ENCODE measurements at places on chromosomes 2 and 18.

DNA sequence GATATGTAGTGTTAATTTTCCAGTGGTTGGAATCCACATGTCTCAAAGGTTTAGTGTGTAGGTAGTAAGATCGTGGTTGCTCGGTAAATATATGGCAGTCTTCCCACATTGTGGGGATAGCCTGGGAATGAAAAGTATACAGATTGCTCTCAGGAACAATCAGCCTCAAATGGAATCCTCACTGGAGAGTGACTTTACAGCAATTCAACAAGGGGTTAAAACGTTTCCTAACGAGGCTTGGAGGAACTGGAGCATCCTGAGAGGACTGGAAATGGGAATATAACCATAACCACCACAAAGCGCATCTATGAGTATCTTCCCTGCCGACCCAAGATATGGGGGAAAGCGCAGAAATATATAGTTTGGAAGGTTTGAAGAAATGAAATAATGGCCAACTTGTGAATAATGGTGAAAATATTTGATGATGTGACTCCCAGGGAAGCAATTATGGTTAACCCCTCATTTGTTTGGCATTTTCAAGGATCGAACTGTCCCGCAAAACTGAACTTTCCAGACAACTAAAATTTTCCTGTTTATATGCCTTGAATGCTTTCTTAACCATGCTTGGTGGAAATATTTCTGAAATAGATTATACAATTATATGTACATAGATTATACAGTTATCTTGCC, 100.7 kb upstream of the FOSL2 start:
- DNase-seq = no peak

DNA sequence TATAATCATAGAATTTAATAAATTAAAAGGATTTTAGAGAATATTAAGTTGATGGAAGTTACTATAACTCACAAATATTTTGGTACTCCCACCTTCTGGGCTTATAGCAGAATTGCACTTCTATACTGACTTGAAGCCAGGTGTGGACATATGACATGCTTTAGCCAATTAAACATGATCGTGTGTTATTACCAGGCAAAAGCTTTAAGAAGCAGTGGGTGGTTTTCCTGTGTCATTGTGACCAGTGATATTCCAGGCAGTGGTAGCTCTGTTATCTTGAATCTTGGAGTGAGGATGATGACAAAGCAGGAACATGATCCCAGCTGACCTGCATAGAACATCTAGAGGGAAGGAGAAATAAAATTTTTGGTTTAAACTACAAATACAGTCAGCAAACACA, 370.9 kb upstream of the ZEB2 start:
- no peak for DNase-seq

GRCh38 chr2:68715353-68716041, 19.1 kb upstream of the ARHGAP25 start:
- no peak for DNase-seq

GRCh38 chr2:53312721-53313120, 454.9 kb upstream of the CHAC2 start:
- DNase-seq = no peak

- peak; percentile 2 for DNase-seq
These were observed 4.5 kb upstream of the AQP12A start for GRCh38 chr2:240687045-240687740.

- DNase-seq = no peak
These were observed 325.8 kb upstream of the SPHKAP start for GRCh38 chr2:228507231-228507824.

- no peak for DNase-seq
These were observed 11.2 kb downstream of the GAREM1 start for GRCh38 chr18:32459361-32460101.

GRCh38 chr18:36152781-36153180, 23.1 kb downstream of the ELP2 start:
- no peak for DNase-seq

GRCh38 chr2:62698653-62699052, 6.9 kb upstream of the EHBP1 start:
- DNase-seq = no peak

DNA sequence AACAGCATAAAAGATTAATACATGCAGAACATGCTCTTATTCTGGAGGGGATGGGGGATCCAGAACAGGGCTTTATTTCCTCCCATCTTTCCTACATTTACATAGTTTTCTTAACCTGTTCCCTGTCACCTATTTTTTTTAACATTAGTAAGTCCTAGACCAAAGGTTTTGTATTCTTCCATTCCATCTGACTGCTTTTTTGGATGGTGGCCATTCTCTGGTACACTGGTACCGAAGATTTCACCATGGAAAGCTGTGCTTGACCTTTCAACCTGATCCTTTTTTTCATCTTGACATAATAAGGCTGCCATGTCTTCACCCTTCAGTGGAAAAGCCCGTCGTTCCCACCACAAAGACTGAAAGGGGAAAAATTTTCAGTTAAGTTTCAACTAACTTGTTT, 20.4 kb downstream of the RPE start:
- no peak for DNase-seq

DNA sequence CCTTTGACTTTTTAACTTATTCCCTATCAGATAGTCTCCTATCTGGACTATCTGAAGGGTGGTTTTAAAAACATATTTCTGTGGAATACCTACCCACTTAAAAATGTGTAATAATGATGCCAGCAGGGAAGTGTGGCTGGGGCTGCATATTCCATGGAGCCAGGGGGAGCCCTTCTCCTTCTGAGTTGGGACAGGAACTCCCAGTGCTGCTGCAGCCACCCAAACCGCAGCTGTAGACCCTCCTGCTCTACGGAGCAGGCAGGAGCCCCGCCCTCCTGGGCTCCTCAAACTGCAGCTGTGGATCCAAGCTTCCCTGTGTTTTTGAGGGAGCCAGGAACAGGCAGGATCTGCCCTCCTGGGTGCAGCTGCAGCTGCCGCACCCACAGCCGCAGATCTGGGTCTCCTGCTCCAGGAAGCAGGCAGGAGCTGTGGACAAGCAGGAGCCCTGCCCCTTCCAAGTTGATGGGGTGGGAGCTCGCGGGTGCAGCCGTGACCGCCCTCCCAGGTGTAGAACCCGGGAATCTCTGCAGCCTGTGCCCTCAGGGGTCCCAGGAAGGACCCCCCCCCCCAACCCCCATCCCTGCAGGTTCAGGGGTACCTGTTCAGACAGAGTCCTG, 57.8 kb downstream of the PDK1 start:
- DNase-seq = no peak

- peak; percentile 75 for DNase-seq
These were observed 73.3 kb upstream of the KLF7 start for GRCh38 chr2:207238831-207239701.

DNA sequence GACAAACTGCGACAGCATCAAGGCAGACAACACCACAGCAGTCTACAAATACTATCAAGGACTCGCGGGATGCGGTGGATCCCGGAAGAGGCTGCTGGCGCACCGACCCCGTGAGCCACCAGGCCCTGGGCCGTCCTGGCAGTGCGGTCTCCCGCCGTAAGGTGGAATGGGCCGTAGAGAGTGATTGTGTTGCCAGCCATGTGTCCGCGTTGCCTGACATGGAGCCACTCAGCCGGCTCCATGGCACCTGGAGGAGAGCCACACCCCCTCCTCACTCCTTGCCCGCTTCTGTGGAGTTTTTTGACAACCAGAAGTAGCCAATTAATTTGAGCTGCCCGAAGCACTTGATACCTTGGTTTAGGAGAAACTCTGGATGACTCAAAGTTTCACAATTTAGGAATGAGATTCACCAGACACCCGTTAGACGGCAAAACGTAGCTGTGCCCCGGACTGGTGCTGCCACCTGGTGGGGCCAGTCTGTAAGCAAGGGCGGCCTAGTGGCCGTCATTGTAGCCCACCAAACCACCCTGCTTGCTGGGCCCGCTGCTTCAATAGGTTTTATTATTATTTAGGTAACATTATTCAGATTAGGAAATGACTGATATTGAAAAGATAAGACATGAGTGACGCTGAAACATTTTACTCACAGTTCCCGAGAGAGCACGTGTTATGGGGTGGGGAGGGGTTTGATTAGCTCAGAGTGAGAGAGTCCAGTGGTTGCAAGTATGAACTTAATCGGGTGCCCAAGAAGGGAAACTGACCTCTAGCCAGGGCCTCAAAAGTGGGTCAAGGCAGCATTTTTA, 10.2 kb upstream of the IMP4 start:
- DNase-seq = peak; percentile 57

GRCh38 chr2:113341191-113341869, 62.6 kb upstream of the PAX8 start:
- DNase-seq = no peak

DNA sequence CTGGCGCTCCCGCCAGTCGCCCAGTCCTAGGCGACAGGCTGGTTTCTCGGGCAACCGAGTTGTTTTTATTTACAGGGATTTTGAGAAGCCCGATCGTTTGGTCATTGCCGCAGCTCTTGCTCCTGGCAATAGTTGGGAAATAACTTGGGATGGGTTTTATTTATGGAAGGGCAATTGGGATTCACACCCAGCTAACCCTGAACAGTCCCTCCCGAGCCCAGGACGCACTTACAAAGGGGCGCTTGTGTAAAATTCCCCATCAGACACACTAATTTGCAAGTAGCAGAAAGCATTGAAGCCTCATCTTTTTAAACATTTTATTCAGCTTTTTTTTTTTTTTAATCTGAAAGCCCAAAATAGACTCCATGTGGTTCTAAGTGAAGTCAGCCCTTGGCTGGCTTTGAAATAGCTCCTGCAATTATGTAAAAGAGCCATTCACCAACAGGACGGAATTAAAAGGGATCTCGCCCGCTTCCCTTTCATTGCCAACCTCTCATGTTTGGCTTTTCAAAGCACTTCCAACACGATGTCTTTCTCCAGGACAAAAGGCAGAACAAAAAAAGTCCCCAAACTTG, 3.6 kb upstream of the GBX2 start:
- DNase-seq = no peak

DNA sequence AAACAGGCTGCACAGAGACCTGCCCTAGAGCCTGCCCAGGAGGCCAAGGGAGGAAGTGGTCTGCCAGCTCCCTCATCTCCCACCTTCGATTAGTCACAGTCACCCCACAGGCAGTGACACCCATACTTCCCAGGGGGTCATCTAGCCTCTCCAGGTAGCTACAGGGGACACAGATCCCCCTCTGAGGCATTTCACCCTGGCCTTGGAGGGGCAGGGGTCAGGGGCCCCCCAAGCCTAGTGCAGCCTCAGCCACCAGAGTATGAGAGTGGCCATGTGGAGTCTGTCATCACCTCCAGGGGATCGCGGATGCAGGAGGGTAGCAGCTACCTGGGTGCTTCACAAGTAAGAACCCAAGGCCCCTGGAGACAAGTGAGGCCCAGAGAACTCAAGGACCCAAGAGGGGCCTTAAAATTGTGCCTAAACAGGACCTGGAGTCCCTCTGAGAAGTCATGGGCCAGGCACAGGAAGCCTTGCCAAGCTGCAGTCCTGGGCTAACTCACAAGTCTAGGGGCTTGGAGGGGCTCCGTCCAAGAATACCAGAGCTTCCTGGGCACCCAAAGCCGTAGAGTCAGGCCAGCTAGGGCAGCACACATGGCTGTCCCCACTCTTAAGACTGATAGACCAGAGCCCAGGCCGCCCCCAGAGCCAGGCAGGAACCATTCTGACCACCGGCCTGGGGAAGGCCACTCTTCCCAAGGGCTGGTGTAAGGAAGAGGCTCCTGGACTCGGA, 354.3 kb upstream of the ID2 start:
- DNase-seq = no peak

Measured in T-helper 2 cell treated with Interferon-gamma antibody and Interleukin-4, amounts not matched to agents 5 μg/mL and 100 μg/mL, for 36 hours (primary cell).